ENCODE measurements at places on chromosomes 13 and 19.

DNA sequence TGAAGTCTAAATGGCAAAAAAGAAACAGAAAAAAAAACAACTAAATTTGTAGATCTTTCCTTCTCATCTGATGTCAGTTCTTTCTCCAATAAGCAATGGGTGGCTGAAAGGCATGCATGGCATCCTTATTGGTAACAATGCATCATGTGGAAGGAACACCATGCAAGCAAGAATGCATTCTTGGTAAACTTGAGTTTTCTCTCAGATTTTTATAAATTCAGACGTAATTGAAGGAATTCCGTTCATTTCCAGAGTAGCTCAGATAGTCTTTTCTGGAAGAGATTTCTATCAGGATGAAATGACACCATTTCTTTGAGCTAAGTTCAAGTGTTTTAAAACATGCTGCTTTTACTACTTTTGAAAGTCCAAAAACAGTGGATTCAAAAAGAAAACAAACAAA, 373.0 kb downstream of the COG6 start:
- no peak for DNase-seq

DNA sequence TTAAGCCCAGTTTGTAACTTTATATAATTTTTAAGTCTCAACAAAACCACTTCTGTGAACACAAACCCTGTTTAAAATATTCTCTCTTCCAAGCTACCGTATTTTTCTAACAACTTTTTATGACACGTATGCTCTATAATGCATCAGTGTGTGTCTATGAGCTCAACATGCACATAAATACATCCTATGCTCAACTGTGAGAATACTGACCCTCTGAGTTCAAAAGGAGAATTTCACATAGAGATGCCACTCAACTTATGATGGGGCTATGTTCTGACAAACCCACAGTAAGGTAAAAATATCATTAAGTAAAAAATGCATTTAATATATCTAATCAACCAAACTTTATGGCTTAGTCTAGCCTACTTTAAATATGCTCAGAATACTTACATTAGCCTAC, 1139.7 kb upstream of the SPRY2 start:
- DNase-seq: no peak

- no peak for DNase-seq
Observed at GRCh38 chr19:47614559-47614958, 5.6 kb downstream of the BICRA start.

GRCh38 chr19:18393836-18394235, 3.6 kb downstream of the LRRC25 start:
- DNase-seq: no peak

- DNase-seq: no peak
Observed at GRCh38 chr13:33025220-33025744, 9.1 kb downstream of the KL start.

Data from activated T-helper 1 cell treated with anti-CD3 and anti-CD28 coated beads, Interleukin-2, amount 50 U/mL, for 16 hours (primary cell).